ENCODE measurements at places on chromosomes 13 and 19.

DNA sequence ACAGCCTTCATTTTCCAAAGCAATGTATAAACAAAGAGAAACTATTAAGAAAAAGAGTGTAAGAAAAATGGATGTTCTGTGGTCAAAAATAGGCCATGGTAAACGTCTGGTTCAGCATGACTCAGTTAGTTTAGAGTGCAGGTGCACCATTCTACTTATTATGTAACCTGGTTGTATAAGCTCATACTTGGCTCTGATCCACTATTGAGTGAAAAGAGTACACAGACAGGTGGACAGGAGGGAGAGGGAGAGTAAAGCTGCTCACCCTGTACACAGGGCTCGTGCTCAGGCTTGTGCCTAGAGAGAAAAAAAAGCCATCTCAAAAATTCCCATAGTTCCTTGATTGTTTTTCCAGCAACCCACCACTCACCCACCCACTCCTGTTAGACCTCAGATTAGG lies 85.8 kb upstream of the ZNF91 start:
- DNase-seq = no peak

DNA sequence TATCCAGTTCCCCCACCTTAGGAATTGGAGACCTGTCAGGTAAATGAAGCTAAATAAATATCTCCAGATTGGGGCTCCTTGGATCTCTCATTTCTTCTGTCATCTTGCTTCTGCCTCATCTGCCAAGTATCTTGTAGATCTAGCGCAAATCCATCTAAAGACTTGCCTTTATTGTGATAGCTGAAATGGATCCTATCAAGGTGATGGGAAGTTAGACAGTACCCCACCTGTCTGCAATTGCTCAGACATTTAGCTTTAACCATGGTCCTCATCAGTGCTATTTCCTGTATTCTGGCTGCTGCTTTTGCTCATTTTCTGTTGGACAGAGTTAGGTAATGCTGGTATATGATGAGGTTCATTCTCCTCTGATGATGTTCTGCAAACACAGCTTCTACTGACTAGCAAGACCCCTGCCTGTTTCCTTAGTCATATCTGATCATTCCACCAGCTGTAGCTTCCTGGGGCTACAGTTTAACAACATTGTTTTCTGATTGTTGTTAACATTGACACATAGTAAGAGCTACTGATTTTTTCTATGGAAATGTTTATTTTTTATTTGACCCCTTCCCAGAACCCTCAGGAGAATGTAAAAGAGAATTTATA lies 340.0 kb downstream of the DCT start:
- DNase-seq = no peak

GRCh38 chr13:102536695-102537485 lies 59.9 kb upstream of the TPP2 start:
- no peak for DNase-seq

- DNase-seq = no peak
Measured at GRCh38 chr13:83184819-83185218, 697.5 kb downstream of the SLITRK1 start.

- DNase-seq = no peak
Measured at GRCh38 chr19:51407511-51408131, 9.8 kb downstream of the SIGLEC10 start.

GRCh38 chr13:95605448-95606125 lies 38.9 kb downstream of the DZIP1 start:
- no peak for DNase-seq

DNA sequence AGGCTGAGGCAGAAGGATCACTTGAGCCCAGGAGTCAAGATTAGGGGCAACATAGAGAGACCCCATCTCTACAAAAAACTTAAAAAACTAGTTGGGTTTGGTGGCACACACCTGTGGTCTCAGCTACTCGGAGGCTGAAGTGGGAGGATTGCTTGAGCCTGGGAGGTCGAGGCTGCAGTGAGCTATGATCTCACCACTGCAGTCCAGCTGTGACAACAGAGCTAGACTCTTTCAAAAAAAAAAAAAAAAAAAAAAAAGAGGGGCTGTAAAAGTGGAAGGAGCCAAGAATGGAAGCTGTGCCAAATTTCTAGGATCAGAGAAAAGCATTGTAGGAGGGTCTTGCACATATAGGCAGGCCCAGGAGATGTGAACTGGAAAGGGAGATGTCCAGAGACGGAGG lies 9.6 kb downstream of the DNASE2 start:
- DNase-seq = no peak

GRCh38 chr13:98397221-98397620 lies 179.7 kb downstream of the STK24 start:
- DNase-seq = no peak

- DNase-seq = no peak
Measured at GRCh38 chr19:14325863-14326262, 55.4 kb upstream of the ADGRE5 start.

- DNase-seq = no peak
Measured at GRCh38 chr13:39263033-39263432, 224.8 kb downstream of the NHLRC3 start.

- peak; percentile 40 for DNase-seq
Measured at GRCh38 chr19:5827891-5828660, 11.4 kb downstream of the FUT6 start.

GRCh38 chr13:21882766-21883165 lies 211.9 kb downstream of the FGF9 start:
- no peak for DNase-seq

DNA sequence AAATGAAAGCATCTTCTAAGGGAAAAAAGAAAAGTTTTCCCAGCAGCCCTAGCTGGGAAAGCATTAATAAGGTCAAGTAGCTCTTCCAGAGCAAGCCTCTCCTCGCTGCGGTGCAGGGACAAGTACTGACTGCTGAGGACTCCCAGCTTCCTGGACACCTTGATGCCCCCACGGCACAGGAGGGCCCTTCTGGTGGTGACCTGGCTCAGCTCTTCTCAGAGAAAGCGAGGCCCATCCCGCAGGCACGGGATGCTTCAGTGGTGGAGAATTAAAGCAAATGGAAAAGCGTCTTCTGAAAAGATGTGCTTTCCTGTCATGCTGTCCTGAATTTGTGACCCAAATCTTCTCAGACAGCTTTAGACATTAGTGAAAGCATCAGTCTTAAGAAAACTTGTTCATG lies 38.8 kb upstream of the LATS2 start:
- no peak for DNase-seq

DNA sequence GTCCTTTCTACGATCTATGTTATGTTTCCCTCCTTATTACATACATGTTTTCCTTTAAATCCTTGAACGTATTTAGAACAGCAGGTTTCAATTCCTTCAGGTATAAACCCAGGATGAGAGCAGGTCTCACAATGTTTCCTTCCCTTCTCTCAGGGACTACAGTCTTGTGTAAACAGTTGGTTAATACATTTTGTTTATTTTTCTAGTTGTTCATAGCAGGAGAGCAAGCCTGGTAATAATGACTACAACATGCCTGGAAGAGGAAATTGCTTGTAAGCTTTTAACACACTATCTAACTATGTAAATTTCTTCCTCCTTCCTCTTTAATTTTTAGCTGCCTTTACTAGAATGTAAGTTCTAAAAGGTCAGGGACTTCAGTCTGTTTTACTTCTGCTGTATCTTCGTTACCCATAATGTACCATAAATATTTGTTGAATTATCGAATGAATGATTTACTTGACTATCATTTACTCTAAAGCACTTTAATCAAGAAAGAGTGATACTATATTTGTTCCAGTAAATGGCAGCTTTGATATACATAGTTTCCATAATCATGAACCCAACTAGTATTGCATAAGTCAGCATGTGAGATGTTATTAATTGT lies 28.9 kb upstream of the TNFRSF19 start:
- DNase-seq = no peak

GRCh38 chr13:37014609-37015008 lies 14.0 kb downstream of the EXOSC8 start:
- no peak for DNase-seq

- no peak for DNase-seq
Measured at GRCh38 chr13:111245576-111246384, 74.7 kb upstream of the TEX29 start.

- DNase-seq = no peak
Measured at GRCh38 chr13:41827507-41828213, 133.2 kb downstream of the VWA8 start.
